ENCODE measurements at places on chromosomes 4 and X.

DNA sequence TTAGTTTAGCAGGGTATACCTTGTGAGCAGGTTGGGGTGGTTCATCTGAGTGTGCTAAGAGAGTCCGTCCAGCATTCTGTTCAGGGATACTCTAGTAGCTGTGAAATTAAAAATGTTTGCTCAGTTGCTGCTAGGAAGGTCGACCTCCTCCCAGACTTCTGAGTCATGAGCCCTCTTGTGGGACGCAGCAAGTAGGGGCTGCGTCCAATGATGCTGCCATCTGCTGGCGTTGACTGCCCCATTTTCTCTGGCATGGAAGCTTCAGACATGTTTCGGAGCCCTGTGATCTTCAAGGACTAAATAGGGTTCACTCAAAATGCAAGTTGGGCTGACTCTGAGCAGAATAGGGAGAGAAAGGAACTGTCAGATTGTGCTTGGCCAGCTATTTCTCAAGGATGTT, 201.0 kb upstream of the ARSJ start:
- DNase-seq, result peak; percentile 11

- DNase-seq, result no peak
These were observed 1.0 kb downstream of the PNMA3 start for GRCh38 chrX:153057281-153057680.

- no peak for DNase-seq
These were observed 411.9 kb downstream of the TRIML1 start for GRCh38 chr4:188551156-188551555.

- DNase-seq, result peak; percentile 53
These were observed 34.5 kb upstream of the FAM9C start for GRCh38 chrX:13078739-13079444.

- no peak for DNase-seq
These were observed 112.0 kb downstream of the C4orf51 start for GRCh38 chr4:145791988-145792387.

DNA sequence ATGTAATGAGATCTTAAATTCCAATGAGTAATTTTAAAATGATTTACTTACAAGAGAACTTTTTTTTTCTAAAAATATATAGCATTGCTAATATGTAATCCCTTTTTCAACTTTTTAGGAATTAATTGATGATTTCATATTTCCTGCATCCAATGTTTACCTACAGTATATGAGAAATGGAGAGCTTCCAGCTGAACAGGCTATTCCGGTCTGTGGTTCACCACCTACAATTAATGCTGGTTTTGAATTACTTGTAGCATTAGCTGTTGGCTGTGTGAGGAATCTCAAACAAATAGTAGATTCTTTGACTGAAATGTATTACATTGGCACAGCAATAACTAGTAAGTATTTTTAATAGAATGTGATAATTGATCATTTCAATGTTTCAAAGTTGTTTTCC, 113.2 kb downstream of the USP9X start:
- no peak for DNase-seq

GRCh38 chr4:114758066-114758465, 159.5 kb downstream of the UGT8 start:
- DNase-seq, result no peak

DNA sequence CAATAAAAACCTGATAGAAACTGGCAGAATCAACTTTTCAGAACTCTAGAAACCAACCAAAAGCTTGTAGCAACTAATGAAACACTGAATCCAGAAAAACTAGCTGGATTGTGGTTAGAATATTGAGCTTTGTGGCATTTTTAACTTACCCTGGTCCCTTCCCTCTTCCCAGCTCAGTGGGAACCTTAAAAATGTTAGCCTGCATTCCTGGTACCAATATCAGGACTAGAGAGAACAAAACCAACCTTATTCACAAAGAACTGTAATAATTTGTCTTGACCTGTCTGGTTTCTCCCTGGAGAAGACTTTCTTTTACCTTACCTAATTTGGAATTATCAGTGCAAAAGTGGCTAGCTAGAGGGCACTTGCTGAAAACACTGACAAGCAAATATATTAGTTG, 21.2 kb downstream of the SH3D19 start:
- DNase-seq, result no peak

GRCh38 chr4:78545275-78546246, 6.0 kb upstream of the ANXA3 start:
- DNase-seq, result no peak

- DNase-seq, result no peak
These were observed 230.6 kb downstream of the NSUN7 start for GRCh38 chr4:40980318-40980883.

GRCh38 chr4:80566203-80566872, 230.8 kb downstream of the CFAP299 start:
- no peak for DNase-seq

GRCh38 chr4:6720202-6720699, 4.3 kb downstream of the BLOC1S4 start:
- peak; percentile 78 for DNase-seq

GRCh38 chr4:152041295-152041694, 280.5 kb upstream of the GATB start:
- no peak for DNase-seq
